ENCODE measurements at places on chromosomes 16 and 17. TPM values are rescaled to one million over a fixed set of nuclear protein-coding genes. Genes with fewer than 3 reads are reported as not detected.

GRCh38 chr17:48555258-48556228 is 10.6 kb upstream of the HOXB2 start:
- no peak for DNase-seq

DNA sequence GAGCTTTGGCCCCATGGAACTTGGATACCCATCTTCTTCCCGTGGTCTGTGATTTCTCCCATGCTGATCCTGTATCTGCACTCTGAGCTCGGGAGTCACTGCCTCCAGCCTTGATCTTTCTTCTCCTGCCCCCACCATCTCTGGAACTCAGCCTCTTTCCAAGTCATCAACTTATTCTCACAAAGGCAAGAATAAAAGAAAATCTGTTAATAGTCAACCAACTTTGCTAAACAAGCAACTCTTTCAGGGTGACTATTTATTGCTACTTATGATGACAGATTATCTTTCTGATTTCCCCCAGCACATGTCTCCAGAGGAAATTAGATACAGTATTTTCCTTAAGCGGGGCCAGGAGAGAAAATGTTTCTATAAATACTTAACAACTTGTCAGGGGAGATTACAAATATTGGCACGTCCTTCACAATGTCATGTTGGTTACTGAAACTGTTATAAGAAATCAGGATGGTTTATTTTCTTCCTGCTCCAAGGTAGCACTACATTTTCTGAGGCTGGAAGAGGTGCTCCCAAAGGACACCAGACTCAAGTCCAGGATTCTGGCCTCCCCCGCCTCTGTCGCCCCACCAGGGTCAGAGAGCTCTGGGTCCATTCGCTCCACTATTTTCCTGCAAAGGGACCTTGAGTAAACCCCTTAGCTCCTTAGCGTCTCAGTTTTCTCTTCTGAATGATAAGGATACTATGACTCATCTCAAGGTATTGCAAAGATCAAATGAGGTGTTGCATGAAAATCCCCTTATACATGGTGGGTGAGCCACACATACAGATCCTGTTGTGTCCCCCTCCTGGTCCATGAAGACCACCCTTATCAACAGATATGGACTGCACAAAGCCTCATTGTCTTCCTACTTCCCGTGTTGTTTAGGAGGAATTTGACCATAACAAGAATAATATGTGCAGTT is 205.2 kb upstream of the WSCD1 start:
- no peak for DNase-seq

- no peak for DNase-seq
These were observed 469.6 kb downstream of the SLC39A11 start for GRCh38 chr17:72622661-72623433.

- DNase-seq, result no peak
These were observed 217.3 kb downstream of the RBFOX3 start for GRCh38 chr17:79393358-79394052.

GRCh38 chr17:71084219-71084618 is 914.9 kb downstream of the KCNJ2 start:
- DNase-seq, result no peak

The ABCA6 gene
- total RNA-seq, result 59.2 TPM

DNA sequence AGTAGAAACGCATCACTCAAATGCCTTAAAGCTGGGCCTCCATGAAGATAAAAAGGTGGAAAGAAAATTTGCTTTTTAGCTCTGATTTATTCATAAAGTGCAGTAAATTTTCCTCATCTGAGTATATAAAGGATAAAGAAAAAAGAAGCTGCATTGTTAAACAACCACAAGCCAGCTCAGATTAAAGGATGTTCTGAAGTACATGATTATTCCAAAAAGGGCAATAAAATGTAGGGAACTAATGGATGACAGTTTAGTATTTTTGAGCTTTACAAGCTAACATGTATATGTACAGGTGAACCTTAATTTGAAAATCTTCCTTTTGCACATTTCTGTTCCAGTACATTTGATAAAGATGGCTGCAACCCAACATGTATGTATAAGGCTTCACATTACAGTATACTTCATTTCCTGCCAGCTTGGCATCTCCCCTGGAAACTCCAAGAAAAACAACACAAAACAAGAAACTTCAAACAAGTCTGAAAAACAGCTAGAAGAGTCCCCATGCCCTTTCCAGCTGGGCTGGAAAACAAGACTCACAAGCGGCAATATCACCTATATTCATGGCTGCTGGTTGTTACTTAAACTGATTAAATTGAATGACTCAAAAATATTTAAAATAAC is 225.7 kb downstream of the CEP112 start:
- DNase-seq, result no peak

The PIRT gene
- total RNA-seq, result 5.2 TPM
